ENCODE measurements at places on chromosomes 1 and 21.

DNA sequence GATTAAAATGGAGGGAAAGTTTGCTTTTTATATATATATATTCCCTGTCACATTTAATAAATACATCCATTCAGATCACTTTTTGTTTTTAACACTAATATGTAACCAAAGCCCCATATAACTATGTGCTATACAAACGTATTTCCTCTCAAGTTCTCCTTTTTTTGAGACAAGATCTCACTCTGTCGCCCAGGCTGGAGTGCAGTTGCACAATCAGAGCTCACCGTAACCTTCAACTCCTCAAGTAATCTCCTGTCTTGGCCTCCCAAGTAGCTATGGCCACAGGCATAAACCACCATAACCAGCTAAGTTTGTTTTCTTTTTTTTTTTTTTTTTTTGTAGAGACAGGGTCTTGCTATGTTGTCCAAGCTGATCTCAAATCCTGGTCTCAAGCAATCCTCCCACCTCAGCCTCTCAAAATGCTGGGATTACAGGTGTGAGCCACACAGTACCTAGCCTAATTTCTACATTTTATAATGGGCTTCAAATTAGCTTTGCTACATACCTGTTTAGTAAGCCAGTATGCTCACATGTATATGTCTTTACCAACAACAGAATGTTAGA, 120.0 kb downstream of the TGFBR3 start:
- no peak for DNase-seq

GRCh38 chr1:38014171-38014570, 1.6 kb downstream of the UTP11 start:
- DNase-seq, result no peak

- DNase-seq, result no peak
Measured at GRCh38 chr1:78104322-78104721, 58.6 kb downstream of the GIPC2 start.

- DNase-seq, result no peak
Measured at GRCh38 chr1:170461762-170462384, 70.1 kb upstream of the GORAB start.

DNA sequence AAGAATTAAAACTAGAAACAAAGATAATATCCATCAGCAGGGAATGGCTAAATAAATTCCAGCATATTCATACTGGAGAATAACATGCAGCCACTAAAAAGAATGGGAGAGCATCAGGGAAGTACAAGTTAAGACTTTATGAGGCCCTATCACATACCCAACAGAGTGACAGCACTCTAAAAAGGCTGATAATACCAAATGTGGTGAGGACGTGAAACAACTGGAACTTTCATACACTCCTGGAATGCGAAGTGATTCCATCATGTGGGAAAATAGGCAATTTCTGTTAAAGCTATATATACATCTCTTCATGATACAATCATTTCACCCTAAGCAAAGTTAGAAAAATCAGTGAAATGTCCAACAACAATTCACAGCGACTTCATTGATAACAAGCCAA, 42.6 kb downstream of the COL6A1 start:
- DNase-seq, result no peak

DNA sequence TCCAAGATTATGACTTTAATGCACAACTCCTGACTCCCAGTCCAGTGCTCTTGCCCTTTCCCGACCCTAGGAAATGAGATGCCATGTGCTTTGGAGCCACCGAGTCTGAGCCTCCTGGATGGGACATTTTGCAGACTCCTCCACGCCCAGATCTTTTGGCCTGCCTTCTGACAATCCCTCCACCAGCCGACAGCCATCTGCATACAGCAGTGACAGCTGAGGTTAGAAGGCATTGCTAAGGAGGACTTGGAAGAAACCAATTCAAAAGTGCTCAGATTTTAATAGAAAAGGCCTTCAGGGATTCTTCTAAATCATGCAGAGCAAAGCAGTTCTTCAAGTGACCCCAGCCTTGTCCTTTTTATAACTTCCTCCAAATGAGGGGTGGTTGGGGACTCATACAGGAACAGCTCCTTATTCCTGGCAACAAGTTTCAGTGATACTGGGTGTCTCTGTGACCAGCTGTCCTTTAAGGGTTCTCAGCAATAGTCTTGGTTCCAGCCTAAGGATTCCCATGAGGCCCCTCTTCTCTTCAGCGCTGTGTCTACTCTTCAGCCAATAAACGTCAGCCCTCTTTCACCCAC, 369.3 kb downstream of the PBX1 start:
- no peak for DNase-seq

GRCh38 chr1:61518670-61519400, 206.1 kb downstream of the TM2D1 start:
- DNase-seq, result no peak

GRCh38 chr1:111541721-111542120, 38.3 kb upstream of the ADORA3 start:
- DNase-seq, result no peak

GRCh38 chr1:3245344-3245743, 176.3 kb downstream of the PRDM16 start:
- DNase-seq, result no peak

DNA sequence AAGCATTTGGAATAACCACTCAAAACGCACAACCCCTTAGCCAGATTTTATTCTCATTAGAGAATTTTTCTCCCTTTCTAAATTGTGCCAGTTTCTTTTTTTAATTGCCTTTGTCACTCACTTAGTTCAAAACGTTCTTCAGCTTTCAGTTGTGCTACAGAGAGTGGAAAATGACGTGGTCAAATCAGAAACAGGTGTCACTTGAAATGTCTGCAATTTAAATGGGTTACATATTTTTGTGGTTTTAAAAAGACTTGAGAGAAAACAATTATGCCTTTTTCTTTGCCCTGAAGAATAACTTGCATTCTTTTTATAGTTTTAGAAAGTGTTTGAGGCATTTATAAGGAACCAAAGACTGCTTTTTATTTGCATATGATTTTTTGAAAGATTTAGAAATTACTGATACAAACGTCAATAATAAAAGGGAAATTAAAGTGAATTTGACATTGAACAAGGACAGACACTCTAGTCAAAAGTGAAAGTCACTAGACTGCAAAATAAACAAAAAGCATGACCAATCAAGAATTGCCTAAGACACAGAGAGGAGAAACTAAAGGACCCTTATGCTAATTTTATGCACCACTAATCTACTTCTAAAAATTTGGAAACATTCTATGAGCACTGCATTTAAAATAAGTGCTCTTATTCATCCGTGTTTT, 191.0 kb downstream of the TPR start:
- DNase-seq, result no peak

DNA sequence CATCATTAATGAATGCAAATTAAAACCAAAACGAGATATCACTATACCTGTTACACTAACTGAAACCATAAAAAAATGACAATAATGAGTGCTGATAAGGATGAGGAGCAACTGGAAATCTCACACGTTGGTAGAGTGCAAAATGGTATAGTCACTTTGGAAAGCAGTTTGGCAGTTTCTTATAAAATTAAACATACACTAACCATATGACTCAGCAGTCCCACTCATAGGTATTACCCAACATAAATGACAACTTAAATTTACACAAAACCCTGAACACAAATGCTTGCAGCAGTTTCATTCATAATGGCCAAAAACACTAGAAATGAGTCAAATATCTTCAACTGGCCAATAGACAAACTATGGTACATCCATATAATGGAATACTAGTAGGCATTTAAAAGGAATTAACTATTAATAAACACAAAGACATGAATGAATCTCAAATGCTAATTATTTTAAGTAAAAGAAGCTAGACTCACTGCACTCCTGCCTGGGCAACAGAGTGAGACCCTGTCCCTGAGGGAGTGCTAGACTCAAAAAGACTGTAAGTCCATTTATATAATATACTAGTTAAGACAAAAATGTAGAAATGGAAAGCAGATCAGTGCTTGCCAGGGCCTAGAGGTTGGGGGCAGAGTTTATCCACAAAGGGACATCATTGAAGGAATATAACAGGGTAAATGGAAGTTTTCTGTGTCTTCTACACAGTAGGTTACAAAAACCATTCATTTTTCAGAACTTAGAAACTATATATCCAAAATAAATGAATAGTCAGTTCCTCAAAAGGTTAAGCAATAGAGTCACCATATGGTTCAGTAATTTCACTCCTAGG, 77.4 kb downstream of the EIF4G3 start:
- DNase-seq, result no peak

- DNase-seq, result no peak
Measured at GRCh38 chr1:77238462-77238861, 19.2 kb upstream of the PIGK start.

DNA sequence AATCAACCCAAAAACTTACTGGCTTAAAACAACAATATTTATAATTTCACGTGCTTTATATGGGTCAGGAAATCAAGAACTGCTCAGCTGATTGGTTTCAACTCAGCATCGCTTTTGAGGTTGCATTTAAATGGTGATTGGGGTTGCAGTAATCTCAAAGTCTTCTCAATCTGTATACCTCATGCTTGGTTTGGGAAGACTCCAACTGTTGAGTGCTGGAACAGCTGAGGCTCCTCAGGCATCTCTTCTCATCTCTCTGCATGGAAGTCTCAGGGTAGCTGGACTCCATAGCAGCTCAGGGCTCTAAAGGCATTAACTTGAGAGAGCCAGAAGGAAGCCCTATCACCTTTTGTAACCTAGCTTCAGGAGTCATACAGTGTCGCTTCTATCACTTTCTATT, 35.1 kb downstream of the AK5 start:
- DNase-seq, result no peak

- no peak for DNase-seq
Measured at GRCh38 chr1:170095976-170096748, 21.7 kb upstream of the KIFAP3 start.

DNA sequence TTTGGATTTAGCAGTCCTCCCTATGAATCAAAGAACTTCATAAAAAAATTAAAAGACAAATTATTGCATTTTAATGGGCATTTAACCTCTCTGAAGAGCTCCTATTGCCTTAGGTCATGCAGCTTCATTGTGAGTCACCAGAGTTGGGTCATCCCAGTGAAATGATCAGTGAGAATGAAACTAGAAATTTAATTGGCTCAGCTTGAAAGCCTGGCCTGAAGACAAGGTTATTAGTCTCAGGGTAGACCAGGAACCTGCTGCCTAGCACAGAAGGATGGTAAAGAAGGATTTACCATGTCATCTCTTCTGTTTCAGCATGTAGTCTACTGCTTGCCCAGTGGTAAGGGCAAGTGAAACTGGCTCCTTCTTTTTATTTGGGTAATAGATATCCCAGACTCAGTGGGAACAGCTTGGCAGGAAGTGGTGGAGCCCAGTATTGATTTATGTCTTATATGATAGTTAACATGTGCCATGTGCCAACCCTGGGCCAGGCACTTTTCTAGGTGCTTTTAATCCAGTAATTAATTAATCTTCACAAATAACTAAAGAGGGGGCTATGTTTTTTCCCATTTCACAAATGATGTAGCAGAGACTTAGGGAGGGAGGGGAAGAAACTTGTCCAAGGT, 23.6 kb downstream of the LAMC2 start:
- DNase-seq, result no peak

- no peak for DNase-seq
Measured at GRCh38 chr1:67655581-67655980, 29.4 kb upstream of the GADD45A start.

GRCh38 chr1:173058556-173058955, 7.8 kb upstream of the TNFSF18 start:
- DNase-seq, result no peak

DNA sequence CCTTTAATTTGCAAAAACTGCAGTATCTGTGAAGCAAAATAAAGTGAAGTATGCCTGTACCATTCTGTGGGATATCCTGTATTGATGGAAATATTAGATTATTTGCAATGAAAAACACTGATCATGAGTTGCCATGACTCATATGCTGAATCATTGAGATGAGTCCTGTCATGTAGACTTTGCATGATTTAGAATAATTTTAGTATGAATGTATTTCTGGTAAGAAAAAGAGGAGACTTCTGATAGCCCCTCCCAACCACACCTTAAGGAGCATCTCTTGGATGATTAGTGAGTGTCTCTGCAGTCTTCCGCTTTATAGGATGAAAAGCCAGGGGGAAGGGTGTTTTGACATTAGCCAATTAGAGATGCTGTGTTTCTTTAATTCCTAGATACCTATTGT, 55.2 kb upstream of the PTGS2 start:
- no peak for DNase-seq

DNA sequence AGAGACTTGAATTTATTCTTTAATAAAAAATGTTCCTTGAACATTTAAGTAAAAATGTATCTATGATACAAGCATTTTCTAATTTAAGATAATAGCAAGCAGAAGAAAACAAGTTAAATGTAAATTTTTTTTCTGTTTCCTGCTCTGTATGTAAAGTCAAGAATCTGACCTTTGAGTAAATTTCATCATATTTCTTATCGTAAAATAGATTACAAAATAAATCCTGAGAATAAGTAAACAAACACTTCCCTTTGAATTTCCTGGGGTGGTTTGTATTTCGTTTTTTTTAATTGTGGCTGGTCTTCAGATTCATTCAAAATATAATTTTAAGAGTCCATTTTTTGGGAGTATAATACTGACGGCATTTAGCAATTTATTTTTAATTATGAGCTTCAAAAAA, 77.6 kb downstream of the POU2F1 start:
- DNase-seq, result no peak

GRCh38 chr1:36733748-36734147, 251.0 kb upstream of the CSF3R start:
- DNase-seq, result no peak

GRCh38 chr1:89951766-89952604, 42.9 kb upstream of the ZNF326 start:
- no peak for DNase-seq

GRCh38 chr21:29641635-29642550, 297.9 kb downstream of the GRIK1 start:
- no peak for DNase-seq

DNA sequence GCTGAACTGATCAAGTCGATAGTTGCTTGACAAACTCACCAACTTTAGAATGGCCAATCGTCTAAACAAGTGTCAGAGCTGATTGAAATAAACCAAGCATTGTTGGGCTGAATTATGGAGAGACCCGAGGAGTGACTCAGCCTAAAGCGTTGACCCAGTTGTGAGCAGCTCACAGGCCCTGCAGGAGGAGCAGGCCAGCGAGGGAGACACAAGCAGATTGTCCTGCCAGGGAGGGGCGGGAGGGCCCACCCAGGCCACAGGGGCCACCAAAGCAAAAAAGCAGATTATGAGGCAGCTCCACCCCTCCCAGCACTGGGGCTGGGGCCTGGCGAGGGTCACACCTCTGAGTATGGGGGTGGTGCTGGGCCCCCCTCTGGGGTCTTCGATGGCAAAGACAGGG, 10.1 kb upstream of the MATN1 start:
- no peak for DNase-seq

Data from NCI-H1436 (cell line).